Activated effector memory CD4-positive, alpha-beta T cell treated with anti-CD3 and anti-CD28 coated beads, Interleukin-2, amount 50 U/mL, for 16 hours (primary cell): ENCODE measurements at places on chromosomes 7 and 10.

DNA sequence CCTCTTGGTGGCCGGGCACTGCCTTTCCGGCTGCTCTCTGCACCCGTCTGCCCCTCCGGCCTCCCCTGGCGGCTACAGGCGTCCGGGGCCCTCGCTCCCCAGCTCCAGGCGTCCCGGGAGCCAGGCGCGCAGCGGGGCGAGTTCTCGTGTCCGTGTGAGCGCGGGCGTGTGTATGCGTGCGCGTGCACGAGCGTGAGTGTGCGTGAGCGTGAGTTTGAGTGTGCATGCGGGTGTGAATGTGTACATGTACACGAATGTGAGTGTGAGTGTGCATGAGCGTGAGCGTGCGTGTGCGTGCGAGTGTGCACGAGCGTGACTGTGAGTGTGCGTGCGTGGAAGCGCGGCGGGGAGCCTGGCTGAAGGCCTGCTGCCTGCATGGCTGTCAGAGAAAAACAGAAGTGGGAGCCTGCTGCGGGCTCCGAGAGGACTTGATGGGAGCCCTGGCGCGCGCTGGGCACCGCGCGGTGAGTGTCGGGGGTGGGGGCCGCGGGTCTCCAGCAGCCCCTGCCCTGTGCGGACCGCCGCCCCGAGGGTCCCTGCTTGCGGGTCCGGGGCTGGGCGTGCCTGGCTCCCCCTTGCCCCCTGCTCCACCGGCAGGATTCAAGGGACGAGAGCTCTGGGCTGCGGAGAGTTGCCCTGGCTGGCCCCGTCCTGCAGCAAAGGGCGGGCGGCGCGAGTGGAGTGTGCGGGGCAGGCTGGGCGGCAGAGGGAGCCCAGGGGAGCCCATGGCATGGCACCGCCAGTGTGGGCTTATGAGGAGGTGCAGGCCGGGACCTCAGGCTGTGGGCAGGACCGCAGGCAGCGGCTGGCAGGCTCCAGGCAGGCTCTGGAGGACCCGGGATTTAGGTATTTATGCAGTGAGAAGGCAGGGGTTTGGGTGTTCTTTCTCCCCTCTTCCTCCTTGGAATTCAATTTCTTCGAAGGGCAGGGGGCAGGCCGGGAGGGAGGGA, 75.8 kb upstream of the EN2 start:
- no peak for DNase-seq

GRCh38 chr10:124409696-124410095, 9.0 kb downstream of the OAT start:
- DNase-seq: no peak

DNA sequence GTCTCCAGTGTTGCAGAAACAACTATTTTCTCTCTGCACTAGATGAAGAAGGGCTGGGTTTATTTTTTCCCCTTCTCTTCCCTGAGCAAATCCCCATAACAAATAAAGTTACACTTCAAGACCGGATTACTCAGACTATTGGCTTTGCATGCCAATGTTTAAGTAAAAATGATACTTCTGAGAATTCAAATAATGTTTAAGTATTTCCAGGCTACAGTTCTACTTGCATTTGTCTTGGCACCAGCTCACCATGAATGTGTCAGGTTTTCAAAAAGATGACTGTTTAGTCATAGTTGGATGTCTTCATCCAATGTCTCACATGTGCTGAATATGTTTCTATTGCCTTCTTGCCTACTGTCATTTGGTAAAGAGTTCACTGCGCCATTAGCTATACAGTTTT, 912.6 kb downstream of the GATA3 start:
- DNase-seq: no peak

- DNase-seq: no peak
These were observed 244.2 kb upstream of the YAE1 start for GRCh38 chr7:39321909-39322498.

DNA sequence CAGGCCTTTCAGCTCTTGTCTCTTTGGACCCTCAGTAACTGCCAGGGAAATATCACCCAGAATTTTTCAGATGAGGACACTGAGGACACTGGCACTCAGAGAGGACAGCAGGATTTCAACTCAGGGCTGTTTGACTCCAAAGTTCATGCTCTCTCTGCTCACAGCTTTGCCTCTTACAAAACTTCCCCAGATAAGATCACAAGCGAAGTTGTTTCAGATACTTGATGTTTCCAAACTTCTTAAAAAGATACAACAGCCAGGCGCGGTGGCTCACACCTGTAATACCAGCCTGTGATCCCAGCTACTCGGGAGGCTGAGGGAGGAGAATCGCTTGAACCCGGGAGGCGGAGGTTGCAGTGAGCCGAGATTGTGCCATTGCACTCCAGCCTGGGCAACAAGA, 32.4 kb upstream of the ZRANB1 start:
- DNase-seq: no peak

DNA sequence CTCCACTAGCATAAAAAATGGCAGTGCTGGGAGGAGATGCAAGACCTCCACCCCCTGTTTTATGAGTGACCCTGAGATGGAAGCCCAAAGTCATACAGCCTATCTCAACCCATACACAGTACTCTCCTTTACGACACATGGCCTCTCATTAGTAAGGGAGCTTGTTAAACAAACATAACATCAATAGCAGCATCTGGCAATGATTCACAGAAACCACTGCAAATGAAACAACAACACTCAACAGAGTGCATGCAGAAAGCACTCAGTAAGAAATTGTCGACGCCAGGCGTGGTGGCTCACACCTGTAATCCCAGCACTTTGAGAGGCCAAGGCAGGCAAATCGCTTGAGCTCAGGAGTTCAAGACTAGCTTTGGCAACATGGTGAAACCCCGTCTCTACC, 27.5 kb upstream of the FIGNL1 start:
- DNase-seq: no peak

- DNase-seq: no peak
These were observed 57.9 kb upstream of the FEZF1 start for GRCh38 chr7:122362473-122362872.
